ENCODE measurements at places on chromosomes 7 and 10.

GRCh38 chr7:87267239-87267900 is 47.8 kb upstream of the TMEM243 start:
- no peak for DNase-seq

- DNase-seq, result no peak
Measured at GRCh38 chr7:106010331-106010730, 47.3 kb downstream of the CDHR3 start.

- DNase-seq, result no peak
Measured at GRCh38 chr7:156578978-156579430, 61.6 kb upstream of the RNF32 start.

DNA sequence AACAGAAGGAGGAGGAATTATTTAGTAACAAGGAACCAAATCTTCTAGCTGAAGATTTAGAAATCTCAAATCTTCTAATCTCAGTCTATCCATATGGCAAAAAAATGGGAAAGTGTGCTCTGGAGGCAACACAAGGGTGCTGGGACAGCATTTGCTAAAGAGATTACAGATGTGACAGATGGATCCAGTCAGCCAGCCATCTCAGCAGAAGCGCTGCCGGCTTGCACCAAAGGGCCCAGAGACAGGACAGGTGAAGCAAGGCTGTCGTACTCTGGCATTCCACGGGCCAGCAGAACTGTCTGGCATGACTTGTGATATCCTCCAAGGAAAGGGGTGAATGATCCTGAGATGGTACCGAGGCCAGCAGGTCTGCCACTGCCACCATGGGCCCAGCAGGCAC is 45.7 kb upstream of the GJD4 start:
- DNase-seq, result no peak

- DNase-seq, result no peak
Measured at GRCh38 chr7:149284343-149284742, 22.3 kb downstream of the ZNF783 start.

- no peak for DNase-seq
Measured at GRCh38 chr10:102284531-102284930, 39.2 kb downstream of the GBF1 start.

DNA sequence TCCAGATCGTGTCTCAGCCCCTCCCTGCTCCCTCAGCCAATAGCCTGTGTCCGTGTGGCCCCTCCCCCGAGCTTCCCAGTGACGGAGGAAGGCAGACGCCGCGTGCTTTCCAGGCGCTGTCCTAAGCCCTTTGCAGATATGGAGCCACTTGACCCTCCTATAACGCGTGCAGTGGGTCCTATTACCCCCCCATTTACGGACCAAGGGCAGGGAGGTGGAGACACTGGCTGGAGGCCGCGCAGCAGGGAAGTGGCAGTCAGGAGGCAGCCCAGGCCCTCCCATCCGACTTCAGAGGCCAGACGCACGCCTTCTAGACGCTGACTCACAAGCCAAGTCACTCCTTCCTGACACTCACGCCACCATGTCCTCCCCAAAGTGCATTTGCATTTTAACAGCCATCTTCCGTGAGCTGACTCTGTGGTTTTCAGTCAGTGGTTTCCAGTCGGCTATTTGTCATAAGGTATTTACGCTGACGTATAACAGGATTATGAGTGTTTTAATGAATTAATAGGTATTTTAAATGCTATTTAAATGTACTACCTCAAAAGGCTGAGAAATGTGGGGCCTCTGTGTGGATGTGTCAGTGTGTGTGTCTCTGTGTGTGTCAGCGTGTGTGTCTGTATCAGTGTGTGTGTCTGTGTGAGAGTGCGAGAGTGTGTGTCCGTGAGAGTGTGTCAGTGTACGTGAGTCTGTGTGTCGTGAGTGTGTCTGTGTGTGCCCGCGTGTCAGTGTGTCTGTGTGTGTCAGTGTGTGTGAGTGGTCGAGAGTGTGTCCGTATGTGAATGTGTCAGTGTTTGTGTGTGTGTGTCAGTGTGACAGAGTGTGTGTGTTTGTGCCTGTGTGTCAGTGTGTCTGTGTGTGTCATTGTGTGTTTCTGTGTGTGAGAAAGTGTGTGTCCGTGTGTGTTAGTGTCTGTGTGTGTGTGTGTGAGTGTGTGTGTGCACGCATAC is 92.0 kb upstream of the INSIG1 start:
- DNase-seq, result peak; percentile 79

DNA sequence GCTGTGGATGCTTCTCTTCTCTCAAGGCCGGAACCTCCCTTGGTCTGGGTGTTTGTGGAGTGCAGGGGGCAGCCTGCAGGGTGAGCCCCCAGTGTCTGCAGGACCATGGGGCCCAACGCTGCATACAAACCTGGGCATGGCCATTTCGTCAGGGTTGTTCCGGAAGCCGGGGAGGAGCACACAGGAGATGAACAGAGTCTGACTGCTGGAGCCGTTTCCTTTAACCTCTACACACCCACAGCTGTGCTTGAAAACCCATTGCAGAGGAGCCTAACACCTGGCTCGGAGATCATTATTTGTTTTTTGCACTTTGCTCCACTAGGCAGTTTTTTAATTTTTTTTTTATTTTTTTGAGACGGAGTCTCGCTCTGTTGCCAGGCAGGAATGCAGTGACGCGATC is 167.6 kb upstream of the INSYN2A start:
- DNase-seq, result no peak

GRCh38 chr7:139490130-139490529 is 6.7 kb upstream of the KLRG2 start:
- DNase-seq, result no peak

DNA sequence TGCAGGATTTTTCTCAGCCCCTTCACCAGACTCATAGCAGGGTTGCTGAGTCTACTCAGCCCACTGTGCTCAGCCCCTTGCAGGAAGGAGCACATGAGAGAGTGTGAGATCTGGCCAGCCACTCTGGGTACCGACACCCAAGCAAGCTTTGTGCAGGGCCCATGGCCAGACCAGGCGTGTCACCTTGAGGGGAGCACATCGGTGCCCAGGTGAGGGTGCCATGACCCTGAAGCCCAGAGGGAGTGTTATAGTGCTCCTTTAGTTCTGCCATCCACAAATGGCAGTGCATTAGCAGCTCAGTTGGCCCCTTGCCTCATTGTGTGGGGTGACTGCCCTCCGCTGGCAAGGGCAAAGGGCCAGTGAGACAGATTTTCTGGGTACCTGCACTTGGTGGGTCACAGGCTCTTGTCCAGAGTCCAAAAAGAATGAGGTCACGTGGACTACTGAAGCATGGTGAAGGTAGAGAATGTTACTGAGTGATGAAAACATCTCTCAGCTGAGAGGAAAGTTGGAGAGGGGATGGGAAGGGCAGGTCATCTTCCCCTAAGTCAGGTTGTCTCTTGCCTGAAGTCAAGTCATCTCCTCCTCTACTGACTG is 181.8 kb downstream of the MACC1 start:
- no peak for DNase-seq

GRCh38 chr10:78763651-78764395 is 304.9 kb upstream of the ZMIZ1 start:
- peak; percentile 15 for DNase-seq

GRCh38 chr10:75974080-75974479 is 542.7 kb downstream of the LRMDA start:
- no peak for DNase-seq

- DNase-seq, result no peak
Measured at GRCh38 chr7:155645662-155646061, 1.2 kb downstream of the RBM33 start.

GRCh38 chr7:134742688-134743350 is 36.6 kb upstream of the CALD1 start:
- no peak for DNase-seq

GRCh38 chr7:1925349-1925748 is 255.3 kb downstream of the ELFN1 start:
- no peak for DNase-seq

DNA sequence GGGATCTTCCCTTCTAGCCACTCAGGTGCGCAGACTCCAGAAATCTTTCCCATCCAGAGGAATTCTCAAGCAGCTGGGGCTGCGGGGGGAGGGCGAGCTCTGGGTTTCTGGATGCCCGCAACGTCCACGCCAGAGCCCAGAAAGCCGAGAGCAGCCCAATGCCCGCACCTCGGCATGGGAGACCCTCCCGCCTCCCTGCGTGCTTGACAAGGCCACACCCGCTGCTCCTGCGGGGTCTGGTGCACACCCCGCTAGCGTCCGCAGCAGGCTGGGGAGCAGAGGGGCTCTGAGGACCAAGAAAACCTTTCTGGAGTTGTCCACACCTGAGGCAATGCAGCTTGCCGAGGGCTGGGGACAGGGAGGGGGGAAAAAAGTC is 66.2 kb downstream of the SLC29A4 start:
- DNase-seq, result no peak

- no peak for DNase-seq
Measured at GRCh38 chr7:28203508-28204240, 23.1 kb upstream of the JAZF1 start.

DNA sequence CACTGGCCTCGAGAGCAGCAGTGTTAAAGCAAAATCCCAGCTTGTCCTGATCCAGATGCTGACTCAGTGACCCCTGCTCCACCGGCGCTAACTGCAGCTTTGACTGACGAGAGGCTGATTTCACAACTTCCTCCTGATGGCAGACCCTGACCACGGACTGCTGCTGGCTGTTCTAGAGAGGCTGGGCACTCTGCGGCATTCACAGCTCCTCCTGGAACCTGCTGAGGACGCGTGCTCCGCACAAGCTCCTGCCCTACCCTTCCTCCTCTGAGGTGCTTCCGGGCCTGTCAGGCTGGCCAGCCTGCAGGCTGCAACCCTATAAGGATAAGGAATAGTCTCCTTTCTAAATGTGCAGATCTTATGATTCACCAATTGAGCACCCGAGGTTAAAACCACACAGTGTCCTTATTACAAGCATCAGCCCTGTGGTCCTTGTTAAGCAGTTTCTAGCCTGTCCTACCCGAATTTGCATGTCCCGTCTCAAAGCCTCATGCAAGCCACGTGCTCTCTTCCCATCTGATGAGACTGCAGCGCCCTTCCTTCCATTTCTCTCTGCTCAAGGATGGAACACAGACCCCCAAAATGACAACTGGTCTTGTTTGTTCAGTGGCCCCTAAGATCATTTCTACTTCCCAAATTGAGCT is 35.5 kb upstream of the NCAPG2 start:
- no peak for DNase-seq

DNA sequence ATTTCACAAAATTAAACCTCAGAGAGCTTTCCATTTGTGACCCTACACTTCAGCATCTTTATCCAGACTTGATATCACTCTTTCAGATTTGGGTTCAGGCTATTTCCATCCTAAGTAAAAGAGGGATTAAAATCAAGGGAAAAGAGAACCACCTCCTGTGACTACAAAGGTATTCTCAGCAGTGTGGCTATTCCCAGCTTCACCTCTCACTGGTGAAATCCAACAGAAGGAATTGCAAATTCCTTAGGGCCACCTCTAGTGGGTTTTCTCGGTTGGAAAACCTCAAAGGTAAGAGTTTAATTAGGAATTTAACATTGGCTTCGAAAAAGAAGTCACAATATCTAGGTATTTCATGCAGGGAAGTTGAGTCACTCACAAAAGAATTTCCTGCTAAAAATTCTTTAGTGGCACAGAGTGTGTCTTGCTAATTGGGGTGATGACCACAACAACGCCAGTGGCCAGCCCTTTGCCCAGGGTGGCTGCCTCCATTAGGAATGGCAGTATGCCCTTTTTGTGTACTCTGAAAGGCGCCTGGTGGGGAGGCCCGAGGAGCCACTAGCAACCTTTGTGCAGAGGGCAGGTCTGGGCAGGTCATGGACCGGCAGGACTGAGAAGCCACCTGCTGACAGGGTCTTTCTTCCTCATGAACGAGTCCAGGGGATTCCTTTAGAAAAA is 52.2 kb downstream of the SEM1 start:
- no peak for DNase-seq

DNA sequence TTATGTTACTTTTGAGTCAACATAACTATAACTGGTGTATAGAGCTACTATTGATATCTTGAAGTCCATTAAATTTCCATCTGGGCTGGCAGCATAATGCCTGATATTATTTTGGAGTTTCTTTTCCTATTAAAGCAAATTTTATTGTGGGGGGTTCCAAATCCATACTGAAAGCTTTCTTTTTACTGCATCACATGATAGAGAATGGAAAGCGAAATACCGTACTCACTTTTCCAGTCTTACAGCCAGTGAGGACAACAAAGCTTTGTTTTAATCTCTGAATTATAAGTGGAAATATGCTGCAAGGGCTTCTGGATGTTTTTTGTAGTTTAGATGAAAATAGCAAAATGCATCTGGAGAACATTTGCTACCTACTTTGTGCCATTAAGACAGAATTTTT is 477.5 kb upstream of the SEMA3D start:
- no peak for DNase-seq

DNA sequence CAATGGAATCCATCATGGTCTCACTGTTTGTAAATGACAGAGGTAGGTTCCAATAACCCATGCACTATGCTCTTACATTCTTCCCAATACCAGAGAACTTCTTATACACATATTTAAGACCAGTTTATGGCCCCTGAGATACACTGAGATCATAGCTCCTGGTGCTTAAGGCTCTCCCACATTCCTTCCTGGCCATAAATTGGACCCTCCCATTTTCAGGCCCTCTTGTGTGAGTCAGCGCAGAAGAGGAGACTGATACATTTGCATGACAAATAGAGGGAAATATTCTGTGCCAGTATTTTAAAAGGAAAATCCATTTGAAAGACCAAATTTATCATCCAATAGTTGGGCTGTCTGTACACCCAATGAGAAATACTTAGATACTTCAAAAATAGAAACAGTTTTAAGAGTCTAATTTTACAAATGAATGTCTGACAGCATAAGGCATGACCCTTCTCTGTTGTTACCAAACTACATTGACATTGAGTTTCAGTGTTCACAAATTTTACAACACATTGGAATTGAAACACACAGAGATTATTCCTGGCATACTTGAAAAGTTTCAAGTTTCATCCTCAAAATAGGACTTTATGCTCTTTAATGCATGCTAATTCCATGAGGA is 35.3 kb downstream of the SLC16A9 start:
- DNase-seq, result no peak

- no peak for DNase-seq
Measured at GRCh38 chr10:28312572-28312971, 9.7 kb upstream of the MPP7 start.

DNA sequence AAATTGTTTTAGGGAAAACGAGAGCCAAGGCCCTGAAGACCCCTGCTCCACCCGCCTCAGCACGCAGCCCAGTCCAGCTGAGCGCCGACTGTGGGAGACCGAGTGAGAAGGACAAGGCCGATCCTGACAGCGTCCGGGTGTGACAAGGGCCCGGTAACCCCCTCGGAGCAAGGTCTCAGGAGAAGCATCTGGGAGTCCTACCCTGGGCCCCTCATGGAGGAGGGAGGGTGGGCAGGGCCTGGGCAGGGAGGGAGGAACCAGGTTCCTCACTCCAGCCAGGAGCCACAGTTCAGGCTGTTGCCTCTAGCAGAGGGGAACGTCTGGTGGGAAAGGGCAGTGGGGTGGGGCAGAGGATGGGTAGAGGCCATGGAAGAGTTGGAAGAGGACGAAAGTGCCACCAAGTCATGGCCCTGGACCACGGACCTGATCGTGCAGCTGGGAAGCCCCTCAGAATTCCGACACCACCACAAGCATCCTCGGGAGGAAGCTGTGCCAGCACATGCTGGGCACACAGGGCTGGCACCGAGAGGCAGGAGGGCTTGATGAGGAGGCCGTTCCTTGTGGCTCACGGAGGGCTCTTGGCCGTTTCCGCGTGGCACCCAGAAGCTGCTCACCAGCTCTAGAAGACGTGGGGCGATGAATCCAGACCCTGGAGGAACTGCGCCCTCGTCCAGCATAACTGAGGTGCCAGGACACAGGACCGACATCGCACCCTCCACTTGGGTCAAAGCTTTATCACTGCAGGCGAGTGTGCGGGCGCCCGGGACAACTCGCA is 2.2 kb upstream of the KNDC1 start:
- DNase-seq, result no peak
